ENCODE measurements at places on chromosomes 13 and 19.
A peak's percentile ranks its signal among the peaks of the same experiment; 100 is the strongest.

GRCh38 chr13:74015137-74015536, 119.1 kb downstream of the KLF12 start:
- DNase-seq = no peak

DNA sequence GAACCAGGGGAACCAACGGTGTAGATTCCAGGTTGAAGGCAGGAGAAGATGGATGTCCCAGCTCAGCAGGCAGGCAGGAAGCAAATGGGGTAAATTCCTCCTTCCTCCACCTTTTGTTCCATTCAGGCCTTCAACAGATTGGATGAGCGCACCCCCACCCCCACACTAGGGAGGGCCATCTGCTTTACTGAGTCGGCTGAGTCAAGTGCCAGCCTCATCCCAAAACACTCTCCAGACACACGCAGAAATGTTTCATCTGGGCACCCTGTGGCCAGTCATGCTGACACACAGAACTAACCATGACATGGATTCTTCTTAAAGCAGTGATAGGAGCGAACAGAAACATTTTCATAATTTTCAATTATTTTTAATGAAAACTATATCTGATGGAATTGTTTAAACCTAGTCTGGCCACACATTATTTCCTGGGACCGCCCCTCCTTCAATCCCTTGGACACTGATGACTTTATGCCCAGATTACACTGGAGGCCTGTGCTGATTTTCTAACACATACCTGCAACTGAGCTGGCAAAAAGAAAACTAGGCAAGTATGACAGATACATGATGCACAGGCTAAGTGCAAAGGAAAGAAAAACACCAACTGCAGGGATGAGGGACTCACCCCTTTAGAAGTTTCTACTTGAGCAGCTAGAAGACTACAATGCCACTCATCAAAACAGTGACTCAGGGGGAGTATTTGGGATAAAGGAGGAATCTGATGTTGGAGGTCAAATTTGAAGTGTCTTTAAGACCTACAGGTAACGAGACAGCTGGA, 154.2 kb downstream of the TNFRSF19 start:
- no peak for DNase-seq

- no peak for DNase-seq
These were observed 72.5 kb downstream of the ZNF708 start for GRCh38 chr19:21256722-21257121.

- no peak for DNase-seq
These were observed 335.5 kb downstream of the FOXO1 start for GRCh38 chr13:40330950-40331349.

DNA sequence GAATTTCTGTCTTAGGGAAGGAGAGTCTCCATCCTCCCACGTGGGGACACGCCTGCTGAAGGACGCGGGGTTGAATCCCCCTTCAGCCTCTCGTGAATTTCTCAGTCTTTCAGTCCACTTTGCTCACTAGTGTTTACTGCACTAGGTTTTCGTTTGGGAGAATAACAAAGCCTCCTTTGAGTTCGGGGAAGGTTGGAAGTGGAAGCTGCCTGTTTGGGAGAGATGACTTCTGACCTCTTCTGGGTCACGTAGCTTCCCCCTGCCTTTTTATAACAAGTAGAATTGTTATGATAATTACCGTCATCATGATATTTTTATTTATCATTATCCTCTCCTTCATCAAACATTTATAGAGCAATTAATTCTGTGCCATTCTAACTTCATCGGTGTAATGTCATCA, 60.7 kb downstream of the ATP11A start:
- no peak for DNase-seq

DNA sequence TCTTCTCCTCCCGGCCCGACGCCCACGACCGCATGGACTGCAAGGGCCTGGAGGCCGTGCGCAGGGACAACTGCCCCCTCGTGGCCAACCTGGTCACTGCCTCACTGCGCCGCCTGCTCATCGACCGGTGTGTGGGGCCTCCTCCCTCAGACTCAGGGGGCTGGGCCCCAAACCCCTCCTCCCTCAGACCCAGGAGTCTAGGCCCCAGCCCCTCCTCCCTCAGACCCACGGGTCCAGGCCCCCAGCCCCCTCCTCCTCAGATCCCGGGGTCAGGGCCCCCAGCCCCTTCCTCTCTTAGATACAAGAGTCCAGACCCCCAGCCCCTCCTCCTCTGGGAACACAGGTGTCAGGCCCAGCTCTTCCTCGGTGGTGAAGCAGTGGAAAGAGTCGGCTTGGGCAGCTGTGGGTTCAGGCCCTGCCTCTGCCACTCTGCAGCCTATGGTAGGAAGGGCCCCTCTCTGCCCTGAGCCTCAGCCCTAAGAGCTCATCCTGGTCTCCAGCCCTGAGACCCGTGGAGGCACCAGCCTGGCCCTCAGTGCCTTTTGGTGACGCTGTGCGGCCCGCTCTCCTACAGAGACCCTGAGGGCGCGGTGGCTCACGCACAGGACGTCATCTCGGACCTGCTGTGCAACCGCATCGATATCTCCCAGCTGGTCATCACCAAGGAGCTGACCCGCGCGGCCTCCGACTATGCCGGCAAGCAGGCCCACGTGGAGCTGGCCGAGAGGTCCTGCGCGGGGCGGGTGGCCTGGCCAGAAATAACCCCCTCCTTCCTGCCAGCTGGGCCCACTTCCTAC, 3.7 kb upstream of the SPIB start:
- DNase-seq = peak; percentile 25

- no peak for DNase-seq
These were observed 357.9 kb downstream of the SLITRK6 start for GRCh38 chr13:85441364-85441763.

GRCh38 chr13:41654796-41655195, 197.4 kb downstream of the RGCC start:
- no peak for DNase-seq

DNA sequence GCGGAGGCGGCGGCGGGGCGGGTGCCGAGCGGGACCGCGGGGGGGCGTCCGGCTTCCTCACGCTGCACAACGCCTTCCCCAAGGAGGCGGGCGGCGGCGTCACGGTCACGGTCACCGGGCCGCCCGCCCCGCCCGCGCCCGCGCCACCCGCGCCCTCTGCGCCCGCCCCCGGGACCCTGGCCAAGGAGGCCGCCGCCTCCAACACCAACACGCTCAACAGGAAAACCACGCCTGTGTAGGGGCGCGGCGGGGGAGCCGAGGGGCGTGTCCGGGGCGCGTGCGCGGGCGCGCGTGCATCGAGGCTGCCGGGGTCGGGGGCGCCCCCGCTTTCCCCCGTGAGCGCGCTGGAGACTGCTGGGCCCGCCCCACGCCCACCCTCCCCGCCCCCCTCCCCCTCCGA, 8.8 kb upstream of the CACNG6 start:
- DNase-seq = no peak

DNA sequence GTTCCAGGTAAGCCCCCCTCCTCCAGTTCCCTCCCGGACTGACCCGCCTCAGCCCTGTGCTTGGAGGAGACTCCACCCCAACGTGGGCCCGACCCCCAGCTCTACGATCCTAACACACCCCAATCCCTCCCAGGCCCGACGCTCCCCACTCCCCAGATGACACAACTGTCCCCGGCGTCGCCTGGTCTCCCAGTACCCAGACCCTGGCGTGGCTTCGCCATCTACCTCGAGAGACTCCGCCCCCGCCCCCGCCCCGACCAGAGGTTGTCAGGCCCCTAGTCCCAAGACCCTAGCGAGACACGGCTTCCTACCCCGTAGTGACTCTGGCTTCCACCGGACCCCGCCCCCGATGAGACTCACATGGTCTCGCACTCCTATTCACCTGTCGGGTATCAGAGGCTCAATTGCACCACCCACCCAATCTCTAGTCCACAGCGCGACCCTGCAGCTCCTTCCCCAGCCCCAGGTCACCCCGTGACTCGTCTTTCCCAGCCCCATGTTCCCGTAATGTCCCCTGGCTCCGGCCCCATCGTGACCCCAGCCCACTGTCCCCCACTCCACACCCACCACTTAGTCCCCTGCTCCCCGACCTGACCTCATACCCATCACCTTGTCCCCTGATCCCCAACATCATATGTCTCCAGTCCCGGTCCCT, 2.9 kb downstream of the CD37 start:
- DNase-seq = no peak

DNA sequence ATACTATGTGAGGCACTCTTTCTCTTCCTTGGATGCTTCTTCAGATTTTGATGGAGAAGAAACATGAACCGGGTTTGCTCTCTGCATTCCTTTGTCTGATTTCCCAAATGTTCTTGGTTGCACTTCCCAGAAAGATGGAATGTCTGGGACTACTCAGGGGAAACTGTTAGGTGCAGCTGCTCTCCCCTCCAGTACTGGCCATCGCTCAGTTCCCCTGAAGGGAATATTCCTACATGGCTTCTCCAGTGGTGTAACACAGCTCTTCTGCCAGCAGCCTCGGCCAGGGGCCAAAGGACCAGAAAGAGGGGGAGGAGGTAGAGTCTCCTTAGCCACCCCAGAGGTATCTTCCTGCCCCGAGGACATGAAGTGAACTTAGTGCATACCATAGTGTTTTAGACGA, 33.5 kb upstream of the SPRY2 start:
- no peak for DNase-seq

DNA sequence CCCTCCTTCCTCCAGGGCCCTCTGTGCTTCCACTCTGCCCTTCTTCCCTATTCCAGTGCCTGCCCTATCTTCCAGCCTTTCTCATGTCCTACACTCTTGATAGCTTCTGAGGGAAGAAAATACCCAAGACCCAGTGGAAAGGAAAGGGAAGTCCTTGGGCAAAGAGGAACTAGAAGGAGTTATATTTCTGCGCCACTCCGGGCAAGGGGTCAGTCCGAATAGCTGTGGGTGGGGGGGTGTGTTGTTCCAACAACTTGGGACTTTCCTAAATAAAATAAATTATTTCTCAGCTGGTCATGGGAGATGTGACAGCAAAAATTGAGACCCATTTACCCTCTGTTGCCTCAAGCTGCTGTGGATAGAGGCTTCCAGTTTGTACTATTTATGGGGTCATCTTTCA, 23.2 kb downstream of the CABP5 start:
- no peak for DNase-seq

DNA sequence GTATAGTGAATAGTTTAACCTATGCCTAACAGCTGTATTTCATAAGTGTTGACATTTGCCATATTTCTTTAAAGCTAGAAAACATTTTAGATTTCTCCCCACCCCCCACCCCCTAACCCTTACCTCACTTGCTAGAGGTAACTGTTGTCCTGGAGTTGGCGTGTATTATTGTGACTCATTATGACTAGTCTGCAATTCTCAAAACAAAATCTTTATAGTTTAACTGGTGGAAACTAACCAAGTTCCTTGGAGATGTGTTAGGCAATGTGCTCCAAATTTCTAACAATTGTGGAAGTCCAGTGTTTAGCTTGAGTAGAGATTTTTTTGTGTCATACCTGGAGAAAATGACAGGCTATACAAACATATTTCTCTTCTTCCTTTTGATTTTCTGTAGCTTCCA, 38.0 kb downstream of the KCTD4 start:
- no peak for DNase-seq

DNA sequence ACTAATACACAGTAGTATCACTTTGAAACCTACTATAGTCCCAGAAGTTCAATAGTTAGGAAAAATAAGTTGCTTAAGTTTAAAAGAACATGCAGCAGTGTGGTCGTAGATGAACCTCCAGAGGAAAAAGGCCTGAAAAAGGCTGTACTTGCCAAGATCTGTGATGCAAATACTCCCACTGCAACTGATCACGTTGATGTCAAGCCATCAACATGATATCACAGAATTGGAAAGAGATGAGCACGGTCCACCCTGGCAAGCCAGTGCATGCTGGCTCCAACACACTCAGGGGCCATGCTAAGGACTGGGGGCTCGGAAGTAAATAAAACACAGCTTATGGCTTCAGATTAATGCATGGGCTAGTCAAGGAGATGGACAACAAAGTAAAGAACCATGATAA, 71.8 kb upstream of the LRCH1 start:
- DNase-seq = no peak

DNA sequence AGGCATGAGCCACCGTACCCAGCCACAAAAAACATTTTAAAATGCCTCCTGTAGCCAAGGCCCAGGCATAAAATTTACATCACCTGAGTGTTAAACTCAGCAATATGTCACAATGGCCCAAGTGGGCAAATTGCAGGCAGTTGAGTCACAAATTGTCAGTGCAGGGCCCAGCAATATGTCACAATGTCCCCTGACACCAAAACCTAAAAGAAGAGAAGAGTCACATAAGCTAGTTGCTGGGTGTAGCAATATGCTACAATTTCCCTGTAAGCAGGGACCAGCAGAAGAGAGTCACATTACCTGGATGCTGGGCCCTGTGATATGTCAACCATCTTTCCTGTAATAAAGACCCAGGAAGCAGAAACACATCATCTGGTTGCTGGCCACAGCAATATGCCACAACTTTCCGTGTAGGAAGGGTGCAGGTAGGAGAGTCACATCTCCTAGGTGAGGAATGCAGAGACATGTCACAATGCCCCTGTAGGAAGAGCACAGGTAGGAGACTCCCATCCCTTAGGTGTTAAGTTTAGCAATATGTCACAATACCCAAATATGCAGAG, 136.0 kb upstream of the ZNF91 start:
- DNase-seq = no peak

GRCh38 chr13:93522501-93522900, 295.9 kb downstream of the GPC6 start:
- no peak for DNase-seq

DNA sequence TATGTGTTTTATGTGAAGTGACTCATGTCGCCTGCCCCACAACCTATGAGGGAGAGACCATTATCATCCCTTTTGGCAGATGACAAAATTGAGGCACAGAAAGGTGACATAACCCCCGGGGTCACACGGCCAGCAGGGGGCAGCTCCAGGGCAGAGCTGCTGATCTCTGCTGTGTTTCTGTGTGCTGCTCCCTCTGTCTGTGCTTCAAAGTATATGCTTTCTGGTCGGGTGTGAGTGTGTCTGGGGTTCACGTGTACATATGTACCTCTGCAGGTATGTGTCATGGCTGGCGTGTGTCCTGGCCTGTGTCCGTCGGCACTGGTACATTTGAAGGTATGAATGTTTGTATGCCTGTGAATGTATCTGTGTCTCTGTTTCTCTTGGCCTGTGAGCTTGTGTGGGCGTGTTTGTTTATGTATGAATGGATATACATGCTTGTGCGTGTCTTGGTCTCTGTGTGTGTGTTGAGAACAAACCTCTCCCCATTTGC, 7.1 kb downstream of the LIPE start:
- DNase-seq = peak; percentile 42

DNA sequence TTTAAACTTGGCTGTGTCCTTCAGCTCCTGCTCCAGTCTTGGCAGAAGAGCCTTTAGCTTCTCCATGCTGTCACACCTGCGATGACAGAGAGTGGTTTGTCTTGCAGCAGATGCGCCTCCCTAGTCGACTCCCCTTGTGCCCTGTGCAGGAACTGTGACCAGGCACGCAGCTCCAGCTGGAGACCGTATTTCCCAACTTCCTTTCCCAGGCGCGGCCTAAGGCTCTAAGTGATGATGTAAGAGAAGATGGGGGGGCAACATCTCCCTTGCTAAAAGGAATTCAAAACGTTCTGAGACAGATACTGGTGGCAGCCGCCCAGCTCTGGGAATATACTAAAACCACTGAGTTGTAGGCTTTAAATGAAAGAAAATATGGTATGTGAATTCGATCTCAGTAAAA, 16.3 kb downstream of the DCUN1D2 start:
- no peak for DNase-seq

DNA sequence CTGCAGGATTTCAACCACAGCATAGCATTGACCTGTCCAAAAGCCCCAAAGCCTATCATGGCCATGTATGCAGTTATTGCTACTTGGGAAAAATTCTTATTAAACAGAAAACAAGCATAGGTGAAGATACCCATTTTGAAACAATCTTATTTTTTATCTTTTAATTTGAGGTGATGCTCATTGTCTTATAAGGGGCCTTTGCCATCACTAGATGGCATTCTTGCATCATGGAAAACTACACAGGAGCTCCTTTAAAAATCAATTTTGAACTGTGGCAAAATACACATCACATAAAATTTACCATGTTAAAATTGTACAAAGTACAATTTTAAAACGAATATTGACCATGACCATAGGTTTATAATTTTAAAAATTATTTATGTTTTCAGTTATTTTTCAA, 38.9 kb upstream of the ZNF835 start:
- no peak for DNase-seq
